ENCODE measurements at places on chromosomes 11 and 22.
A peak's percentile ranks its signal among the peaks of the same experiment; 100 is the strongest.

DNA sequence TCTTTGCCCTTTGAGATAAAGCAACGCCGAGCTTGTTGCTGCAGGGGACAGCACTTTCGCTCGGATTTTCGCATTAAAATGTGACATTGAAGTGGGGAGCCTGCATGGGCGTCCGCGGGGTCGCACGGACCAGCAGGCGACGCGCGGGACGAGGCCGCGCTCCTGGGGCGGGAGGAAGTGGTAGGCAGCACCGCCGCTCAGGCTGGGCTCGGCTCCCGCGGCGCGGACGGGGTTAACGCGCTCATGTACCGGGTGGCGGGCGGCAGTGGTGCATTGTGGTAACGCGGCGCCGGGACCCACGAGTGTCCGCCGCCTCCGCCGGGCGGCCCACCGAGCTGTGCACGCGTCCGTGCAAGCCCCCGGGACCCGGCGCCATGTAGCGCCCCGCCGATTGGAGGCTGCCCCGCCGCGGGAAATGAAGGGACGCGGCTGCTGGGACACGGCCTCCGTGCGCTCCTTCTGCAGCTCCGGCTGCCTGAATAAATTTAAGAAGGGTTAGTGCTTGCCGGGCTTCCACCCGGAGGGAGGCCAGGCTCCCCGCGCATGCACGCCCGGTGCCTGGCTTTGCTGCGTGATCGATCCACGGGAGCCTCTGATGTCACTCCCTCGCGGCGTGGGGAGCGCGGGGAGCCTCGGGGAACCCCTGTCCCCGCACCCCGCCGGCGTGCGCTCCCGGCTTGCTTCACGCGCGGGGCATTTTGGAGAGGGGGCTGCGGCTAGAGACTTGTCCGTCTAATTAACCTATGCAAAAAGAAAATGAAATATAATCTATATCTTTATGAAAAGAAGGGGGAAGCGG is 127.7 kb downstream of the OSBP2 start:
- DNase-seq: no peak

DNA sequence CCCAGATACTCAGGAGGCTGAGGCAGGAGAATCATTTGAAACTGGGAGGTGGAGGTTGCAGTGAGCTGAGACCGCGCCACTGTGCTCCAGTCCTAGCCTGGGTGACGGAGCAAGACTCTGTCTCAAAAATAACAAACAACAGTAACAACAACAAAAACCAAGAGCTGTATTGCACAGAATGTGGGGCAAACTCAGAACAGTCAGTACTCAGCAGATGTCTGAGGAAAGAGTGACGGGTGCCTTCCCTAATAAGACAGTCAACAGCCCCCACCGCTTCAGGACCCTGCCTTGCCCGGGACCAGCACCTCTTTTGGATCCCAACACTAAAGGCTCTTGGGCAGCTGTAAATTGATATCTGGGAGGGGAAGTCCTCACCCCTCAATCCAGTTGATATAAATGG is 40.3 kb downstream of the RIBC2 start:
- DNase-seq: no peak

GRCh38 chr22:33792832-33793231 is 127.4 kb downstream of the LARGE1 start:
- DNase-seq: no peak

- DNase-seq: no peak
Measured at GRCh38 chr11:123241874-123242543, 47.0 kb upstream of the CLMP start.

DNA sequence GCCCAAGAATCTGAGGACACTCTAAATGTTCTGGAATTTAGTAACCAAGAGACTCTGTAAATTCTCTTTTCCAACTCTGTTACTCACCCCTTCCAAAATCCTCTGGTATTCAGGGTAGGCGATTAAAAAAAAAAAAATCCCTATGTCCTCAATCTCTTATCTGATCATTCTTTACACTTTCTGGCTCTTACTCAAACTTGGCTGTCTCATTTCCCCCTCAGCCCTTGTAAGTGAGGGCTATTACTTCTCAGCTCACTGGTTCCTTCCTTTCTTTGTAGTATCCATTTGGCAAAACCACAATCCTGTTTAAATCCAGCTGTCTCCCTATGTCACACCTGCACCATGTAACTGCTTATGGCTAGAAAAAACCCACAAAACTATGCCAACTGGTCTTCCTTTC is 12.7 kb upstream of the MSANTD2 start:
- no peak for DNase-seq

- DNase-seq: no peak
Measured at GRCh38 chr11:78853521-78853920, 278.9 kb upstream of the NARS2 start.

DNA sequence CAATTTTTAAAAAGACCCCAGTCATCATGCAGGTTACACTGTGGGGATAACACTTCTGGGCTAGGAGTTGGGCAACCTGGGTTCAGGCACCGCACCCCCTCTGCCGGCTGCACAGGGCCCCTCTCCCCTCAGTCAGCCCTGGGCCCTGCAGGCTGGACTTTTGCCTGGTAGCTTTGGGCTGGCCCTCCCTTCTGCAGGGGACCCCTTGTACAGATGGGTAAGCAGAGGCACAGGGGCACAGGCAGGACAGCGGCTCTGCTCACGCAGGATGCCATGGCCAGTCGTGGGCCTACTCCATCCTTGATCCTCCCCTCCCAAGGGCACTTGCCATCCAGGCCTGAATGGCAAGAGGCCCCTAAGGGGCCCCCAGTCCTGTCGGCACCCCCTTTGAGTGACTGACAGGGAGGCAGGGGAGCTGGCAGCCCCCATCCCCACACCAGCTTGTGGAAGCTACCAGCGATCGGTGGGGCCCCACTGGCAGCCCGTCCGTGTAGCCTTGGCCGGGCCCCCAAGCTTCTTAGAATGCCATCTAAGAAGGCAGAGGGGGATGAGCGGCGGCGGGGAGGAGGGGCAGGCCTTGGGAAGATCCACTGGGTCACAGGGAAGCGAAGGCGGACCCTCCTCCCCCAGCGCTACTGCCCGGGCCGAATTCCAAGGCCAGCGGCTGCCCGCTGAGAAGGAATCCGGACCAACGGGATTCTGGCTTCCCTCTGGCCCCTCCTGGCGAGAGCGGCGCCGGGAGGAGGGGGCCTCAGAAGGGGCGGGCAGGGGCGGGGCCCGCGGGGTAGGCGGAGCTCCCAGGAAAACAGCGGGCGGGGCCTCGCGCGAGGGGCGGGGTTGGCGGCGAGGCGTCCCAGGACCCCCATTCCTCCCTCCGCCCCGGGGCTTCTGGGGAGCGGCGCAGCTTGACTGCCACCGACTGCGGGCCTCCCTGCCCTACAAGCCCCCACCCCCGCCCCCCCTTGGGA is 6.8 kb upstream of the CHKA start:
- peak; percentile 80 for DNase-seq

GRCh38 chr11:106276126-106276525 is 198.7 kb downstream of the AASDHPPT start:
- DNase-seq: no peak

DNA sequence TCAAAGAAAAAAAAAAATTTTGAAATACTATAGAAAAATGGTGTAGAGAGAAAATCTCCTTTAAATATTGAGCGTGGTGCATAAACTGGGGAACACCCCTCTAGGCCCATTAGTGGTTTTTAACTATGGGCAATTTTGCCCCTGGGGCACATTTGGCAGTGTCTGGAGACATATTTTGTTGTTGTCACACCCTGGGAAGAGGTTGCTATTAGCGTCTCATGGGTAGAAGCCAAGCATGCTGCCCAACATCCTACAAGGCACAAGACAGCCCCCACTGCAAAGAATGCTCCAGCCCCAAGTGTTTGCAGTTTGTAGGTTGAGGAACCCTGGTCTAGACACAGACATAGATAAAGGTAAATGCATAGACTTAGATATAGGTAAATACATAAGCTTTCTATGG is 92.6 kb downstream of the KIAA1671 start:
- no peak for DNase-seq

GRCh38 chr11:100847696-100848216 is 160.7 kb downstream of the ARHGAP42 start:
- no peak for DNase-seq

DNA sequence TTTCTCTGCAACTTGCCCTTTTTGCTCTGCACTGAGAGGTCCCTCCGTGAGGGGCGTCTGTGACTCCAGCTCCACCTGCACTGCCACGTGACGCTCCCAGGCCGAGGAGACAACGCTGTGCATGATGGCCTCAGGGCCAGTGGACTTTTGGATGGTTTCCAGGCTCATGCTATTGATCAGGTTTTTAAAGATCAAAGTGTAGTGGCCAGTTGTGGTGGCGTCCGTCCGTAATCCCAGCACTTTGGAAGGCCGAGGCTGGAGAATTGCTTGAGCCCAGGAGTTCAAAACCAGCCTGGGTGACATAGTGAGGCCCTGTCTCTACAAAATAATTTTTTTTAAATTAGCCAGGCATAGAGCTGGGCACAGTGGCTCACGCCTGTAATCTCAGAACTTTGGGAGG is 16.1 kb downstream of the RPL3 start:
- no peak for DNase-seq

DNA sequence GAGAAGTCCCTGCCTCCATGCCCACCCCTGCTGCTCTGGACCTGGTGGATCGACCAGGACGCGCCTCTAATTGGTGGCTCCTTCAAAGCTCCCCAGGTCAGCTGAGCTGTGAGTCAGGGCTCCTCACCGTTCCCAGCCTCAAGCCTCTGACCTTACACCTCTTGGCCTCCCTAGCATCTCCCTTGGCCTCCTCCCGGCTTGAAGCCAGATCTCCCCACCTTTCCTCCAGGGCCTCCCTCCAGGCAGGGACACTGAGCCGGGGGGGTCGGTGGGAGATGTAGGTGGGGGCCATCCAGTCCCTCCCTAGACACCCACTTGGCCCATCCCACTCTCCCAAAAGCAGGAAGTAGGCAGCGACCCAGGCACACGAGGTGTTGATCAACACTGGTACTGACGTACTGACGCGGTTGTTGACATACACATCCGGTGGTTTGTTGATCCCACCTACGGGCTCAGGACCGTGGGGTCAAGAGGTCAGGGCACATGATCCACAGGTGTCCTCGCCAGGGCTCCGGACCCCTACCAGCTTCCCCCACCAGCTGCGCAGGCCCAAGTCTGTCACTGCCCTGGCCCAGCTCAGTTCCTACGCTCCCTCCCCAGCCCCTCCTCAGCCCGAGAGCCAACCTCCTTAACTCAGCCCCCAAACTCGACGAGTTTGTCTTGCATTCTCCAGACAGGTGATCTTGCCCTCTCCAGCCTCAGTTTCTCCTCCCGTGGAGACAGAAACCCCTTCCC is 802 bp downstream of the ATG2A start:
- no peak for DNase-seq

DNA sequence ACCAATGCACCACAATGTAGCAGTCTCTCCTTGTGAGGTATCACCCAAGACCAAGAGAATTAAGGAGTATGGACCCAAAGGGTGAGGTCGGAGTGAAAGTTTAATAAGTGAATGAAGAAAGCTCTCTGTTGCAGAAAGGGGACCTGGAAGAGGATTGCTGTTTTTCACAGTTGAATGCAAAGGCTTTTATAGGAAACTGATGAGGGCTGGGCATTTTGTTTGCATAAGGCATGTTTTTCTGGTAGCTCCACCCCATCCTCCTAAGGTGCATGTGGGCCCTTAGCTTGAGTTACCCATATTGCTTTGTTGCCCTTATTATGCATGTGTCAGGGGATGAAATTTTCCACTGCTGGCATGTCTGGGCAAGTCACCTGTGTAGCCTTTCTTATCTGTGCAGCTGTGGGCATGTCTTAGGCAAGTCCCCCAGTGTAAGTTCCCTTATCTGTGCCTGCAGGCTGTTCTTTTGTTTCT is 64.7 kb downstream of the BDNF start:
- no peak for DNase-seq

DNA sequence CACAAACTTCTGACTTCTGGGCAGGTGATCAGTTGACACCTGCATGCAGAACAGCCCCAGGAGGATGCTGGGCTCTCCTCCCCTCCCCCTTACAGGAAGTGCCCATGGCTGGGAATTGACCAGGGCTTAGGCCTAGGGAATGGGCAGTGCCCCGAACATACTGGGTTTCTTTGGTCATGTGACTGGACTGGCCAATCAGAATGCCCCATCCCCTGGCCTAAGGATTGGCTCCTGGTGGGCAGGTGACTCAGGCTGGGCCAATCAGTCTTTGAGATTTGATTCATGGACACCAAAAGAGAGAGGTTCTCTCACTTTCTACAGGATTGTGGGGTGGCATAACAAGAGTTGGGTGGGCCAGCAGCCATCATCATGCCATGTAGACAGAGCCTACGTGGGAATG is 37.1 kb downstream of the MCM5 start:
- no peak for DNase-seq

GRCh38 chr11:44472916-44473315 is 92.5 kb upstream of the CD82 start:
- no peak for DNase-seq

DNA sequence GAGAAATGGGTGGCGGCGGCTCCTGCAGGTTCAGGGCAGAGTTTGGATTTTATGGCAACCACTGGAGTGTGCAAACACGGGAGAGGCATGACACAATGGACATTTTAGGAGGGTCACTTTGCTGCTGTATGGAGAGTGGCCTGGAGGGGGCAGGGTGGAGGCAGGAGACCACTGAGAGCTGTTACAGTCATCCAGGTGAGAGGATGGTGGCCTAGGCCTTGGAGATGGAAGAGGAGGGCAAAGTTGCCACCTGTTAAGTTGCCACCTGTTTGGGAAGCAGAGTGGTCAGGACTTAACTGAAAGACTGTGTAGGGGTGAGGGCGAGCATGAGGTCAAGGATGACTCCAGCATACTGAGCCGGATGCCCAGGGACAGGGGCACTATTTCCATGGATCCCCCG is 2.3 kb upstream of the RAD9A start:
- DNase-seq: no peak

- DNase-seq: peak; percentile 3
Measured at GRCh38 chr11:102046841-102047240, 396 bp upstream of the CFAP300 start.

DNA sequence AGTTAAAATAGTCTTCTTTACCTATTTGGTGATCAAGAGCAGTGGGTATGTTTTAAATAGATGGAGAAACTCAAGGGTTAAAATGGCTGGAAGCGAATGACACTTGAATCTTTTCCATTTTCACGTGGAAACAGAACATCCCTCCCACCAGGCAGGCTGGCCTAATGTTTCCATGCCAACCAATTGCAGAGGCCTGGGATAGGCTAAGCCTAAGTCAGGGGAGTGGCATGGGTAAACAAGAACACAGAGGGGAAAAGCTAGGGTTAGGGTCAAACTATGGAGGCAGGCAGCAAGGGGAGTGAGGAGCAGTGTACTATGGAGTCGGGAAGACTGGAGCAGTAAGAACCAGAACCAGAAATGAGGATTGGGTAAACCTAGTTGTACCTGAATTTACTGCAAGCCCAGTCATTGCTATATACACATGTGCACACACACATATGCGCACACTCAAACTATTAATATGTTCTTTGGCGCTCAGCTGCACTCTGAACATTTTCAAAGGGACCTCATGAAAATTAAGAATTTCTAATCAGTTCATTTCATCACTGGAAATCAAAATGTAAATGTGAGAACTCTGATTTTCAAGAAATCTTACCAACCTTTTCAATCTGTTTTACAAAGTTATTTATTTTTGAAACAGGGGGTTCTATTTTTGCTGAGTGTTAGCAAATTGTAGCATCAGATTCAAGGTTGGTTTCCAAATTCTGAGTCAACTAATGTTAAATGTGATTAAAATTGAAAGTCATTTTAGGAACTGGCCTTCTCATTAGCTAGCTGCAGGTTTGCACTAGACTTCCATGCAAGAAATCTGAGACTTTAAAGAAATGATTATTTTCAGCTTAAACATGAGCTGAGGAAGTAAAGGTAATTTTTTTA is 327.0 kb upstream of the CCDC90B start:
- DNase-seq: no peak
